ENCODE measurements at places on chromosomes 6 and 20. TPM values are rescaled to one million over a fixed set of nuclear protein-coding genes. Genes with fewer than 3 reads are reported as not detected.

KCNK15 gene
- 11.7 TPM for total RNA-seq

MYL9 gene
- total RNA-seq: 294 TPM

TRIM10 gene
- total RNA-seq: 0.79 TPM

POU3F2 gene
- total RNA-seq: not detected

NDRG3 gene
- 25.3 TPM for total RNA-seq

CLVS2 gene
- not detected for total RNA-seq

WFDC5 gene
- 1.0 TPM for total RNA-seq

HLA-DOA gene
- 21.6 TPM for total RNA-seq

BPIFB2 gene
- not detected for total RNA-seq

SOX18 gene
- 56.7 TPM for total RNA-seq

BMP7 gene
- 1.6 TPM for total RNA-seq

SLC24A3 gene
- 5.2 TPM for total RNA-seq

DACT2 gene
- total RNA-seq: 5.0 TPM

SAYSD1 gene
- total RNA-seq: 20.4 TPM

SLCO4A1 gene
- 80.3 TPM for total RNA-seq

SPATS1 gene
- not detected for total RNA-seq

CTSA gene
- total RNA-seq: 180 TPM

MRPL18 gene
- 56.7 TPM for total RNA-seq

PNLDC1 gene
- not detected for total RNA-seq

KCNB1 gene
- total RNA-seq: 1.2 TPM

RIPPLY2 gene
- 0.38 TPM for total RNA-seq

RAET1E gene
- total RNA-seq: 1.0 TPM

KCNK16 gene
- total RNA-seq: not detected

TRIM40 gene
- not detected for total RNA-seq

COL11A2 gene
- total RNA-seq: 0.85 TPM

OR2H1 gene
- not detected for total RNA-seq

PTCRA gene
- total RNA-seq: not detected

NKX2-2 gene
- total RNA-seq: not detected

TCP11 gene
- total RNA-seq: 0.50 TPM
